ENCODE measurements at places on chromosomes 6 and 20. TPM values are rescaled to one million over a fixed set of nuclear protein-coding genes. Genes with fewer than 3 reads are reported as not detected.

Gene RIPPLY2
- not detected for total RNA-seq

DNA sequence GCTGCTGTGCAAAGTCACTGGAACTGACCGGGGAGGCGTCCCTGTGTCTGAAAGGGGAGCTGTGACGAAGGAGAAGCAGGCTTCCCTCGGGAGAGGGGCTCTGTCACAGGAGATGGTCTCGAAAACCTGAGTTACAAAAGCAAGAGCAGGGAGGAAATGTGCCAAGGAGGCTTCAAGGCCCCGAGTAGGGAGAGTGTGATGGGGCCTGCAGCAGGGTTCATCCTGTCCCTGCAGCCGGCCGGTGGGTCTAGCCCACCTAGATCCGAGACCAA lies 16.7 kb downstream of the DYNLT1 start:
- H3K4me1 ChIP-seq: peaks cover 49% of the 10 kb centered on the region
- H3K4me3 ChIP-seq: no peak overlapping the region
- H3K27me3 ChIP-seq: no peaks in the 10 kb centered on the region

DNA sequence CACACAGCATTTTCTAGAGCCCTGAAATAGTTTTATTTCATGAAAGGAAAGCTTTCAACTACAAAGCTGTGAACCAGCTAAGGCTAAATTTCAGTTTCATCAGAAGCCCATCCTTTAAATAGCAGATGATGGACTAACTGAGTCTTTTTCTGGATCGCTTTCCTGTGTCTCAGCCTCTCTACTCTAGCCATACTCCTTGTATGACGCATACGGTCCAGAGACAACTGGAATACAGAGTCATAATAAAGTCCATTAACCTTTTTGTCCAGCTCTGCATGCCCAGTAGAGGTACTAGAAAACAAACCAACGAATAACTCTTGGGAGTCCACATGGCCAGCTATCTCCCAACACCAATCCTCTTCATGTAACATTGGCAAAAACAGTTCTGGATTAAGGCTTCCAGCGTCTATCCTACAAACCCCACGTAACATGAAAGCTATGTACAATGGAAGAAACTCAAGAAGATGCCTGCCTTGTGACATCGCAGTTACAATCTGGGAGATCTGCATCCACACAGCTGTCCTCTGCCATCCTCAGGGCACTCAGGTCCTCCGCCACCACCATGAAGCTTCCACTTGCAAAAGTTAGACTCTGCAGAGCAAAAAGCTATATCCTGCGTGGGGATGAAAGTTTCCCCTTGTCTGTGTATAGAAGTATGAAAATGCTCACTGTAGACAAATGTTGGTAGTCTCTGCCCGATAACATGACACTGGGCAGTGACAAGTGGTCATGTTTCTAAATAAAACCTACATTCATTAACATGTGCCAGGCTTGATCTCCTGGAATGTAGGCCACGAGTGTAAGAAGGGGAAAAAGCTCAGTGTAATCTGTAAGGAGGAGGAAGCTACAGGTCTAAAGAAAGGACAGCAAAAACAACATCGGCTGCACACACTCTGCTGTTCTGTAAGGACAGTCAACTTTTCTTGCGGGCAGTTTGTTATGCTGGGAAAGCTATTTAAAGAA lies 360.4 kb downstream of the ESR1 start:
- H3K4me3 ChIP-seq: no peak overlapping the region
- peaks cover 25% of the 10 kb centered on the region for H3K4me1 ChIP-seq
- H3K27me3 ChIP-seq: no peaks in the 10 kb centered on the region
- DNase-seq: no peak

Gene FKBP1C
- 4.3 TPM for total RNA-seq

DNA sequence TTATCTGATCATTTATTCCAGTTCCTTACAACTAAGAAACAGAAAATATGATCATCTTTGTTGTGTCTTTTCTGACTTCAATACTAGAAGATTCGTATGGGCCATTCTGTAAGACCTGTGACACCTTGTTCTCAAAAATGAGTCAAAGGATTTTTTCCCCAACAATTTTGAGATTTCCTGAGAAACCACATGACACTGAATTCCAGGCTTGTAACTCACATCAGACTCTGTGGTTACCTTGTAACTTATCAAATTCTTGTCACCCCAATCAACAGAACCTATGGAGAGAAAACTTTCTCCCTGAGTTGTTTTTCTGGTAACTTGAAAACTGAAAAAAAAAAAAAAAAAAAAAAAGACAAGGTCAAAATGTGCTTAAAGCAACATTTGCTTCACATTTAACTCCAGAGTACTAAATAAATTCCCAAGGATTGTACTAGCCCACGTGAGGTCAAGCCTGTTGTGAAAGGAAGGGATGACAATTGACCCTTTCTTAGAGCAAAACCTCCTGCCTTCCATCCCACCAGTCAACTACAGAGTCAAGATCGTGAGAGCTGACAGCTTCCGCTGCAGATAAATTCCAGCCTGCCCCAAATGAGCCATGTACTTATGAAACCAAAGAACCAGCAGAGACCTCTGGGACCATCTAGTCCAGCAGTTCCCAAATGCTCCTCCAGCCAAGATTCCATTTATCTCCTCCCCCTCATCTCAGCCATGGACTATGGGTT lies 140.3 kb downstream of the TBX18 start:
- no peaks in the 10 kb centered on the region for H3K4me1 ChIP-seq
- no peak overlapping the region for H3K4me3 ChIP-seq
- H3K36me3 ChIP-seq: peaks cover 2% of the 10 kb centered on the region

DNA sequence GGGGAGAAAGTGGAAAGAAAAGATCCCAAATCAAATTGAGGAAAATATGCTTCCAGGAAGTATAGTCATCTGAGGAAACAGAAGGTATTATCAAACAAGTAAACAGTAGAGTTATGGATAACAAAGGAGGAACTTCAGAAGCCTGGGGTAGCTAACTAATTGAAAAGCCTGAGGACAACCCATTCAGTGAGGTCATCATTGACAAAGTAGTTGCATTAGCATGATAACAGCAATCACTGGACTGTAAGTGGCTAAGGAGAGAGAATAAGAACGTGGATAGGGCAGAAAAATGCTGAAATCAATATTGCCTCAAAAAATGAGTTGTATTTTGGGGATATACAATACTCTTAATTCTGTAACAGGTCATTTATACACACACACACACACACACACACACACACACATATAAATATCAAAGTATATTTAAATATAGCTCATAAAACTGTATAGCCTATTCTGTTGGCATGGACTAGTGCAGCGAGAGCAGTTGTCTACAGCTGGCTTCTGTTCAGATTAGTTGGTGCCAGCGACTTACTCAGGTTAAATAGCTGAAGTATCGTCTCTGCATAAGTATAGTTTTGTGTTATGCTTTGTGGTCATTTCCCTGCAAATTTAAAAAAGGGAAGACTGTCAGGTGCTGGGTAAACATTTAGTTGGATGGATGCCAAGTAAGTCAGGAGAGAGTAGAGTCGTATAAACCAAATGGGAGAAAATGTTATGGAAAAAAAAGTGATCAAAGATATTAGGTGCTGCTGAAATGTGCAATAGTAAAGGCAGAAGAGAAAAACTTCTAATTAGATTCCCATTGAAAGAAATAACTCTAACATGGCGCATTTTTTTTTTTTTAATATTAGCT lies 33.8 kb upstream of the CTAGE9 start:
- H3K4me1 ChIP-seq: no peaks in the 10 kb centered on the region
- H3K36me3 ChIP-seq: no peaks in the 10 kb centered on the region
- H3K27me3 ChIP-seq: peaks cover 6% of the 10 kb centered on the region
- H3K4me3 ChIP-seq: no peak overlapping the region
- H3K27ac ChIP-seq: no peak overlapping the region
- no peak for DNase-seq

Gene BHLHE23
- not detected for total RNA-seq

Gene TFAP2D
- not detected for total RNA-seq

GRCh38 chr6:152206072-152206818 lies 398.8 kb downstream of the ESR1 start:
- H3K4me3 ChIP-seq: no peak overlapping the region
- H3K27me3 ChIP-seq: no peaks in the 10 kb centered on the region
- peak; percentile 46 for DNase-seq
- no peaks in the 10 kb centered on the region for H3K4me1 ChIP-seq
- H3K36me3 ChIP-seq: peaks cover 10% of the 10 kb centered on the region
- H3K27ac ChIP-seq: no peak overlapping the region

Gene PRSS16
- total RNA-seq: 5.3 TPM

Gene SLA2
- 44.9 TPM for total RNA-seq

DNA sequence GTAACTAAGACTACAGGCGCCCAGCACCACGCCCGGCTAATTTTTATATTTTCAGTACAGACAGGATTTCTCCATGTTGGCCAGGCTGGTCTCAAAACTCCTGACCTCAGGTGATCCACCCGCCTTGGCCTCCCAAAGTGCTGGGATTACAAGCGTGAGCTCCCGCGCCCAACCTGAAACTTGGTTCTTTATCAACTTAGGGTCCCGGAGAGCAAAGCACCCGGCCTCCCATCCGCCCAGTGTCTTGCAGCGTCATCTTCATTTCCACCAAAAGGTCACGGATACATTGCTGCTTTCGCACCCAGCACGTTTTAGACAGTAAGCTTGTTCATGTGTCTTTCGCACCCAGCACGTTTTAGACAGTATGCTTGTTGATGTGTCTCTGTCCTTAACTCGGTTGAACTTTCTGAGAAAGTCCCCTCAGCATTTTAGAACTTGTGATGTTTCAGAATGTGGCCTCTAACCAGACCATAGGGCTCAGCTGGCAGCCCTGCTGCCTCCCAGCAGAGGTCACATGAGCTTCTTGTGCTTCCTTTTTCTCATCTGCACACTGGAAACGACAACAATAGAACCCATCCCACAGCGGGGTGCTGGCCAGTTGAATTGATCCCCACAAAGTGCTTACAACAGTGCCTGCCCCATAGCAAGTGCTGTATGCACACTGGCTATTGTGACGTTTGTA lies 48.8 kb downstream of the PRR18 start:
- peak overlapping the region; percentile 56 for H3K27ac ChIP-seq
- H3K36me3 ChIP-seq: no peaks in the 10 kb centered on the region
- H3K27me3 ChIP-seq: peaks cover 31% of the 10 kb centered on the region
- H3K4me3 ChIP-seq: peak overlapping the region; percentile 39

Gene SGK2
- total RNA-seq: 1.4 TPM

DNA sequence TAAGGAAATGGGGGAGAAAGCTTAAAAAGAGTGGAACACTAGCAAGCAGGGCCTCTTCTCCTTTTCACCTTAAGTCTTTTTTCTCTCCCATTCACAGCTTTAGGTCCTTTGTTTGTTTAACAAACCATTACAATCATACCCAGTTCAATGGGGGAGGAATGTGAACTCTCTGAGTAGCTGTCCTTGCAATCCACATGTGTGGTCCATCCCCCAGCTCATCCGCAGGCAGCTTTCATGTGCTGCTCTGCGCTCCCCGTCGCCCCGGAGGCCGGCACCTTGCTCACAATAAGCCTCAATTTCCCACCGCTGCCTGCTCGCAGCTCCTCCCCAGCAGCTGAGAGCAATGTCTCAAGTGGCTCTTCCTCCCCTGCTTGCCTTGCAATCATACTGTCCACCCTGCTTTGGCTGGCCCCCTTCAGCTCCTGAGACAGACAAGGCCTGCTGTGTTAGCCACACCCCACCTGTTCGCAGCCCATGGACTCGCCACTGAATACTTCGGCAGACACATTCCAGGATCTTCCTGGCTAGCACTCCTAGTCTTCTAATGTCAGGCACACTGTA lies 49.1 kb downstream of the PLAGL1 start:
- H3K4me1 ChIP-seq: no peaks in the 10 kb centered on the region
- H3K36me3 ChIP-seq: no peaks in the 10 kb centered on the region
- DNase-seq: no peak
- H3K27ac ChIP-seq: no peak overlapping the region
- no peaks in the 10 kb centered on the region for H3K27me3 ChIP-seq
- H3K4me3 ChIP-seq: no peak overlapping the region

Gene POM121L2
- not detected for total RNA-seq

Gene CLPSL1
- not detected for total RNA-seq

DNA sequence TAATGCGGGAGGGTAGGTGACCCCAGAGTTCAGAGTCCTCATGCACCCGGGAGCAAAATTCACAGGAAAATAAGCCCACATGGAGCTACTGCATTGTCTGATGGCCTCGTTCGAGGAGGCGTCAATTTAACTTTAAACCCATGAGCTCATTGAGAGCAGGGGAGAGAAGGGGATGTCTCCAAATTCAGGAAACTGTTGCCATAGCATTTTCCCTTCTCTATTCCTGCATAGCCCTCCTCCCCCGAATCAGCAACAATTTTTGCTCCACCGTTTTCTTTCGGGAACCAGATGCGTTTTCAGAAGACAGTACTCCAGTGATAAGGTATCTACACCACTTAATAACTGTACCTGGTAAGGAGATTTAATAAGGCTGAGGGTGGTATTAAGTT lies 324 bp upstream of the LAMP5 start:
- no peak for DNase-seq
- no peaks in the 10 kb centered on the region for H3K4me1 ChIP-seq
- peaks cover 82% of the 10 kb centered on the region for H3K27me3 ChIP-seq
- no peaks in the 10 kb centered on the region for H3K36me3 ChIP-seq
- no peak overlapping the region for H3K4me3 ChIP-seq

DNA sequence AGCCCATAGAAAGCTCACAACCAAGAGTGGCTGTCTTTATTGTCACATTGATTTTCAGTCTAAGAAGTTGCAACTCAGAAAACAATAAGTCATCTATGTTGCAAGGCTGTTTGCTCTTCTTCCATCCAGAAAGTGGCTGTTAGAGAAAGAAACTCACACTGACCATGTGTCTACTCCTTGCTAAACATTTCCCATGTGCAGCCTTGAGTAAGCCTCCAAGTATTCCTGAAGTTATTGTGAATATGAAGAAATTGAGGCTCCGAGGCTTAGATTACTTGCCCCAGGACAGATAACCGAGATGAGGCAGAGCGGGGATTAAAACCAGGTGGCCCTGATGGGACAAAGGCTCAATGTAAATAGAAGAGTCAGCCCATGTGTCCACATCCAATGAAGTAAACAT lies 105.0 kb downstream of the SPTLC3 start:
- no peaks in the 10 kb centered on the region for H3K4me1 ChIP-seq
- no peaks in the 10 kb centered on the region for H3K27me3 ChIP-seq
- H3K4me3 ChIP-seq: no peak overlapping the region
- no peak overlapping the region for H3K27ac ChIP-seq
- no peaks in the 10 kb centered on the region for H3K36me3 ChIP-seq

DNA sequence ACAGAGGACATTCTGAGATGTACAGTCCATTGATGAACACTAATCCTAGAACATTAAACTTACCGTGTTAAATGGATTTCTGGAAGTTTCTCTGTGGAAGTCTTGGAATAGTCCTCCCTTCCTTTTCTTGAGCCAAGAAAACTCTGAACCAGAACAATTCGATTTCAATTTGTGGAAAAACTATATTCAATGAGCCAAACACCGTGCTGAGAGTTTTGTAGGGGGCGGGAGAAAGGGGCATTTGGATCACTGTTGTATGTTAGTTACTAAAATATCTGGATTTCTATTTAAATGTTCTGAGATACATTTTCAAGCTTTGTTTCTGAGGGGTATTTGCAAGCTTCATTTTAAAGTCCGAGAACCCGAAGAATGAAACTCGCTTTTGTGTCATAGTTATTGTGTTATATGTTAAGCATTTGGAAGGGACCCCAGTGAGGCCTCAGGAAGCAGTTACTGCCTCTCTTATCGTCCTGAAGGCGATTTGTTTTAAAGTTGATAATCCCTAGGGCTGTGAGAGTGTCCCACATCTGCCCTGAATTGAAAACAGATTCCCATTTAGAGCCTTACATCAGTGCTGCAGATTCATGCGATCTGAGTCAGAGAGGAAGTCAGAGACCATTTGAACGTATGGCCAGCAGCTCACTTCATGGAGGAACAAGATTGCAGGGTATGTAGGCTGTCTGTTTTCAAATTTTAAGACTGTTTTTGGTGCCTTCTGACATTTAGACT lies 70.8 kb upstream of the SASH1 start:
- H3K4me3 ChIP-seq: no peak overlapping the region
- H3K36me3 ChIP-seq: no peaks in the 10 kb centered on the region
- peaks cover 10% of the 10 kb centered on the region for H3K27me3 ChIP-seq
- H3K4me1 ChIP-seq: no peaks in the 10 kb centered on the region

GRCh38 chr6:7224731-7225130 lies 88.3 kb downstream of the SSR1 start:
- no peak overlapping the region for H3K27ac ChIP-seq
- peaks cover 1% of the 10 kb centered on the region for H3K36me3 ChIP-seq
- no peaks in the 10 kb centered on the region for H3K27me3 ChIP-seq
- DNase-seq: no peak
- H3K4me1 ChIP-seq: peaks cover 2% of the 10 kb centered on the region
